ENCODE measurements at places on chromosomes 7 and 10.

DNA sequence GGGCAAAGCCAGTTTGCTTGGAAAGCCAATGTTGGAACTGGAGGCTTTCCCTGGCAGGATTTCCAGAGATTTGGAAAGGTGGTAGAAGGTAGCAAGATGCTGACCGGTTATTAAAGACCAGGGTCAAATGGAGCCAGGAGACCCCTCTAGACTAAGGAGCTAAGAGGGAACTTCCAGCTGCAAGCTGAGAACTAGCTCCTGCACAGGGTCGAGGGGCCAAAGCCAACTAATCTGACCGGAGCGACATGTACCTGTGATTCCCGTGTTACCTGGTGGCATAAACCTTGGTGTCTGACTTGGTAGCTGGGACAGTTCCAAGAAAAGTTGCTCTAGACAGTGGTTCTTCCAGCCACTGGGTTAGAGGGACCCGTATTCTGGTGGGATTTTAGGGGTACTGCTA, 41.8 kb downstream of the SPDYE5 start:
- DNase-seq, result no peak

DNA sequence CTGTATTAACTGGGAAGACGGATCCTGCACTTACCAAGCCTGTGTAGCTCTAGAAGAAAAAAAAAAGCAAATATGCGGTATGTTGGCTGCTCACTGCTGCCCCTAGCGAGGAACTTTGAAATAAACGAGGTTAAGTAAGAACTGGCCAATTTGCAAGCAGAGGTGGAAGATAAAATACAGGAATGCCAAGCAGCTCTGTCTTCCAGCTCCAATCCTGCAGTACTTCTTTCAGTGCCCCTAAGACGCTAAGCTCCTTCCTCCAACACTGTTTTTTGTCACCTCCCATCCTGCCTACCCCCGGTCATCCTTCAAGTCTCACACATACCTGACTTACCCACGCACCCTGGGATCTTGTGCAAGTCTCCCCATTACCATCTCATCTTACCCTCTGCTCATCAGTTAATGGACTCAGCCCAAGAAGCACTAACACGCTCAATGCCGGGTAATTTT, 809 bp downstream of the C10orf143 start:
- no peak for DNase-seq

DNA sequence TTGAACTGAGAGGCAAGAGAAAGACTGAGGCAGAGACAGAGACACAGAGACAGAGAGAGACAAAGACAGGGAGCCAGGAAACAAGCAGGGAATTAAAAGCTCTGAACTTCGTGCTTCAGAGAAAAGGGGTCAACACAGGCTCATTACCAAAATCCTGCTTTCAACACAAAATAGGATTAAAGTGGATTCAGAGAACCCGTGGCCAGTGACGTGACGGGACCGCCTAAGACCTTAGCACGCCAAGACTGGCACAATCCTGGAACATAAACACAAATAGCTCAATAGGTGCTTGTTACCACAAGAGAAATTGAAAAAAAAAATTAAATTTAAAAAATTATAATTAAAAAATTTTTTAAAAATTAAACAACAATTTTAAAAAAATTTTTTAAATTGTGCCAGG, 21.5 kb downstream of the ASB13 start:
- no peak for DNase-seq

GRCh38 chr10:117726596-117727295, 184.2 kb downstream of the EMX2 start:
- no peak for DNase-seq

- no peak for DNase-seq
Measured at GRCh38 chr10:11189582-11190376, 172.1 kb downstream of the CELF2 start.

DNA sequence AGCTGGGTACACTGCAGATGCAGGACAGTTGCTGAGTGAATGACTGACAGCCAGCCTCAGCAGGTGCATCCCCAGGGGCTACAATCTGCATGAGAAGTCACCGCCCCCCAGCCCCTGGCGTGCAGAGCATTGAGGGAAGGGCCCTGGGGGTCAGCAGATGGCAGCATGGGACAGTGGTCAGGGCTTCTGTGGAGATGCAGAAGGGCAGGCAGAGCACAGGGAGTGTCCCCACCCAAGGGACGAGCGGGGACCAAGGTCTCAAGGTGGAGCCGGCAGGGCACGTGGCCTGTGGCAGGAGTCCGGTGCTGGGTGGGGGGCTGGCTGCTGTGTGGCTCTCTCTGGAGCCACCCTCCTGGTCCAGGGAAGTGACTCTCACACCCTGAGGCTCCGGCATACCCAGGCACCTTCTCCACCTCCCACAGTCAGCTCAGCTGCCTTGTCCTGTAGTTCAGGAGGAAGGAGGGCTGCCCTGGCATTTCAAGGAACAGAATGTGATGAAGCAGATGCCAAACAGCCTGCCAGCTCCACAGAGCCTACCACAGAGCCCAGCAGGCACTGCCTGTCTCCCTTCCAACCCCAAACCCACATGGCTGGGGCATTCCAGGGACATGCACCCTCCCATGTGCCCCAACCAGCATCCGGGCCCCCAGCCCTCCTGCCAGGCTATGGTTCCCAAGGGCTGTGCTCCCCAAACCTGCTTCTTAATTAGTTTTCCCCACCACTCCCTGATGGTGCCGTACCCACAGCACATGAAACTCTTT, 114.5 kb downstream of the TMEM130 start:
- DNase-seq, result no peak

- DNase-seq, result no peak
Measured at GRCh38 chr10:125016611-125017202, 74.8 kb downstream of the ZRANB1 start.

GRCh38 chr7:32150039-32150438, 79.8 kb upstream of the PDE1C start:
- no peak for DNase-seq

GRCh38 chr7:1236132-1236661, 3.5 kb downstream of the UNCX start:
- DNase-seq, result no peak

- DNase-seq, result no peak
Measured at GRCh38 chr7:70726951-70727378, 405.0 kb upstream of the GALNT17 start.

- DNase-seq, result peak; percentile 9
Measured at GRCh38 chr7:139035586-139036353, at the start of gene ZC3HAV1L. Gene ZC3HAV1L, minus strand, starts transcription at chr7:139036042. Its CDS starts 25 bp downstream, at chr7:139036017.

GRCh38 chr10:78177491-78178185, 144.0 kb downstream of the RPS24 start:
- DNase-seq, result no peak

GRCh38 chr7:88146616-88147015, 73.2 kb downstream of the SRI start:
- DNase-seq, result no peak

GRCh38 chr7:12090757-12091221, 120.3 kb upstream of the TMEM106B start:
- DNase-seq, result no peak

DNA sequence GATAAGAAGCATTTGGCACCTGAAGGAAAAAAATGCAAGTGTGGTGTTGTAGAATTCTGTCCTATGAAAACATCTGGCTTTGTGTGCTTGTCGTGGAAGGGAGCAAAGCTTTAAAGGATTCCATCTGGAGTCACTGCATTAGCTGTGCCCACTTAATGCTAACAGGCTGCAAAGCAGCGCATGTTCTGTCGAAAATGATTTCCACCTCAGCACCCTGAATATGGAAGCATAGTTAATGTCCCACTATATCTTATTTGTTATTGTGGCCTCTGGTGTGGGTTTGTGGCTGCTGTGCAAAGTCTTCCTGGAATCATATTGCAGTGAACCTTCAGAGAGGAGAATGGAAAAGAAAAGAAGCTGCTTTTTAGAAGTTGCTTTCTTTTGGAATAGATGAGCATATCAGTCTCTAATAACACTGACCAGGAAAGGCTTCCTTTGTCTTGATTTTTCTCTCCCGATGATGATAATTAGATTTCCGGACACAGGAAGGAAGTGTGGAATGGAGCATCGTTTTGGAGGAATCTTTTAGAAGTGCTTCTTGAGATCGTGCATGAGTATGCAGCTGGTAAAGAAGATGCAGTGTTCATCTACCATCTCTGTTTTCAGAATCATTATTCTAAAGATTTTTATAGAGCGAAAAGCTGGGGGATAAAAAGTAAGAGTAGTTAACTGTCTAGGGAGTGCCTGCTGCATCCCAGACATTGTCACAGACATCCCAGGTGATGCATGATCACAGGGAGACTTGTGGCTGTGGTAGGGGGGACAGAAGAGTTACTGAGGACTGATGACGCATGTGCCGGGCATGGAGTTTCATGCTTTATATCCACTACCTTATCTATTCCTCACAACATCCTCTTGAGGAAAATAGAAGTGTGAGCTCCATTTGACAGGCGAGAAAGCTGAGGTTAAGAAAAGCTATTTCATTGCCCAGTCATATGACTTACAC, 54.6 kb downstream of the TEX36 start:
- DNase-seq, result no peak

DNA sequence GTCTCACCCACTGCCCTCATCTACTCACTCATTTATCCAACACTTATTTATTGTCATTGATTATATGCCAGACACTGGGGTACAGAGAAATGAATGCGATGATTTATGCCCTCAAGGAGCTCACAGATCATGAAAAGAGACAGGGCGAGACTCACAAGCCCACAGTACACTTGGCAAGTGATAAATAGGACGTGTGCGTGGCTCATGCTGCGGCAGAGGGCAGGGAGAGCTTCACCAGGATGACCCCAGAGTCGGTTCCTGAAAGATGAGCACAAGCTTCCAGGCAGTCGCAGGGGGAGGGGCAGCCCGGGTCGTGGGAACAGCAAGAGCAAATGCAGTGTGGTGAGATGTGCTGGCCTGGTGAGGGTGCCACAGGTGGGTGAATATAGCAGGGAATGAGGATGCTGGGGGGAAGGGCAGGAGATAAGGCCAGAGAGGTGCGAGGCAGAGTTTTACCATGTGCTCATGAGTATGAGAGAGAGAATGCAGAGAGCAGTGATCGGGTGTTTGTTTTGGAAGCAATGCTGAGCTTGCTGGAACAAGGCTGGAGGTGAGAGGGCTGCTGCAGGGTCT, 70.9 kb downstream of the ATXN7L1 start:
- DNase-seq, result no peak

DNA sequence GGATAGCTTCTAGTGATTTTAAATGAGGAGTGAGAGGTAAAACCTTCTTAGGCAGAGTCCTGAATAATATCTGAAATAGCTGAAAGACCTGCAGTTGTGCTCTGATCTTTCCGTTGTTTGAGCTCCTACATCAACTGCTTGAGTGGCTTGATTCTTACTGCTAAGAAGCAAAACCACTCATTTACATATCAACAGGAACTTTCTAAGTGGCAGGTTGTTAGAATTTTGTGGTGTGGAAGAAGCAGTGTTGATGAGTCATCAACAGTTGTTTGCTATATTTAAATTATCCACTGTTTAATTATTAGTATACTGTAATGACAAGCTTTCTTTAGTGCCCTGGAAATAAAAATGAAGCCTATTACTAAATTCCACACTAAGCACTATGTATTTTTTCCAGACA, 689.5 kb downstream of the DNAJB9 start:
- no peak for DNase-seq

DNA sequence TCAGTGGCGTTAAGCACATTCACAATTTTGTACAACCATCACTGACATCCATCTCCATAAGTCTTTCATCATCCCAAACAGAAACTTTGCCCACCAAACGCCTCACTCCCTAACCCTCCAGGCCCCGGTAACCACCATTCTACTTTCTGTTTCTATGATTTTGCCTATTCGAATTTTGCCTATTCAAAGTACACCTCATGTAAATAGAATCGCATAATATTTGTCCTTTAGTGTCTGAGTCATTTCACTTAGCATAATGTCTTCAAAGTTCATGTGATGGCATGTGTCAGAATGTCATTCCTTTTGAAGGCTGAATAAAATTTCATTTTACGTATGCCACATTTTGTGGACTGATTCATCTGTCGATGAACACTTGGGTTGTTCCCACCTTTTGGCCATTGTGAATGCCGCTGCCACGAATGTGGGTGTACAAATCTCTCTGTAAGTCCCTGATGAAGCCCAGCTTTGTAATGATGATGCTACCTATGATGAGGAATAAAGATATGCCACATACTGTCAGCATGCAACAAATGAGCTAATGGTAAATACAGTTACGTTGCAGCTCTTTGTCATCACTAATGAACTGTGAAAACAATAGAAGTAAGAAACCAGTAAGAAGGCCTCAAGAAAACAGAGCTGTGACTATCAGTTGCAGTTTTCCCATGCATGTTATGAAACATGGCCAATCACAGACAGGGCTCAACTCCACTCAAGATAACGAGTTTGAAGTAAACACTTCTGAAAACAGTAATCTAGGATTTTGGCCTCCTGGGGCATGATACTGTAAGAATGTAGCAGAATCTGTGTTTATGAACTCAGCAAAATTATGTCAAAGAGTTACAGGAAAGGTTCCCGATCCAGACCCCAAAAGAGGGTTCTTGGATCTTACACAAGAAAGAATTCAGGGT, 120.0 kb downstream of the ADAM12 start:
- no peak for DNase-seq

DNA sequence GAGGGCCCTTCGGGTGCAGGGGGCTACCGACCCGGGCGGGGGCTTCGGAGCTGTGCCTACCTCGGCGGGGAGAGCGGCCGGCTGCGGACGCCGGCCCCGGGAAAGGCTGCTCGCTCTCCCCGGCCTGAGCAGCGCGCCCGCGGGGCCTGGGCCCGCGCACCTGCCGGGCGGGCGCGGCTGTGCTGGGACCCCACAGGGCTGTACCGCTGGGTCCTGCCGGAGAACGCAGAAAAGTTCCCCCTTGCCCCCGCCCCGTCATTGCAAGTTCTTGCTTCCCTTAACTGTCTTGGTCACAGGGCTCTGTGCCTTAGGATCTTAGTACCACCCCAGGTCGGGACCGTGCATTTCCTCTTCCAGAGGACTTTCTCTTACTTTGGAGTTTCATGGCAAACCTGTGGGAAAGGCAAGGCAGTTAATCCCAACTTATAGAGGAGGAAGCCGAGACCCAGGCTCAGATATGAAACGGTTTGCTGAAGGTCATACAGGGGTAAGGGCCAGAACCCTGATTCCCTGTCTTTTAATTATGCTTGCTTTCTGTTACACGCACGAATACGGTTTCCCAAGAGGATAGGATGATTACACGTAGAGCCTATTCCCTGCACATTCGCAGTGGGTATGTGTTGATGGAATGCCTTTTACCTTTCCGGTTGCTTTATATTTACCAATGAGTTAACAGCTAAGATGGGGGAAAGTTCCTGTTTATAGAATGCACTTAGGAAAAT, 652 bp downstream of the PCGF5 start:
- no peak for DNase-seq

DNA sequence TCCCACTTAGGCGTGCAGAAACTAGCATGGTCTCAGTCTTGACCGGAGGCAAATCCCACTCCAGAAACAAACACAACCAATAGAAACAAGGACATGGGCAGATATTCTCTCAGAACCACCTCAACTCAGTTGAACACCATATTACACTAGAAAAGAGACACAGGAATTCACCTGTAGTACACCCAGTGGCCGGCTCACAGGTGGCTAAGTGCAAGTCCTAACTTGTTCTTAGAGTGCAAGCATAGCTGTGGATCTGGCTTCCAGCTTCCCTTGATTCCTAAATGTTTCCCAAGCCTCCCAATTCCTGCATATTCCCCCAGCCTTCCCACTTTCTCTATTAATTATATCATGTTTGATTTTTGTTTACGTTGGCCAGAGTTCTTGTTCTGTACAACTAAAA, 164.4 kb downstream of the TPK1 start:
- no peak for DNase-seq

GRCh38 chr7:133053321-133053891, 28.5 kb downstream of the CHCHD3 start:
- DNase-seq, result no peak
